ENCODE measurements at places on chromosomes 2 and 18.

- no peak for DNase-seq
Measured at GRCh38 chr2:222037211-222037610, 261.6 kb downstream of the PAX3 start.

DNA sequence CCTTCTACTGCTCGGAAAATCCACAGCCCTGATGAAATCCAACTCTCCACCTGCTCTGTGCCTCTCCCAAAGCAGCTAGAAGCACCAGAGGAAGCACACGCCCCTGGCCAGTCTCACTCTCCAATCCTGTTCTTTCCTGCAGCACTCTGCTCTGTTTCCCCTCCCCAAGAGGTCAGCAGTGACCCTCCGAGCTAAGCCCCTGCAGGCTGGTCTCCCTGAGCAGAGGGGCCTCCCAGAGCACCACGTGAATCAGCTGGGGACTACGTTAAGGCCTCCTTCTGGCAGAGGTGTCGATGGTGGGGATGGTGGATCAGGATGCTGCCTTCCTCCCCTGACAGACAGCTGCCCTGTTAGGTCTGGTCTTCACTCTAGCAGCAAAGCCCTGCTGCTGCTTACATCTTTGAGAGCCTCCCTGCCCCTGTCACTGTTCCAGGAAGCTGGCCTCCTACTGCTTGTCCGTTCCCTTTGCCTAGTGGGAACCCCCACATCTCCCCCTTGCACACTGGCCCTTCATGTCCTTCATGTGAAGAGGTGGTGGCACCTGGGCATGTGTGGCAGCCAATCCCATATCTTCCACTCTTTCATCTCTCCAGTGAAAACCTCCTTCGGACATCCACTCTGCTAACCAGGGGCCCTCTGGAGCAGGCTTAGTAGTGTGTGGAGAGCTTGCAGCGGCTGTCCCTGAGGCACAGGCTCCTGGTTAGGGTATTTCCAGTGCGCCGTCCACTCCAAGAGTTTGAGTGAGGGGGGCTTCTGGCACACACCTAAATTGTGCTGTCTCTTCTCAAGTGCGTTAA, 307.5 kb upstream of the HS6ST1 start:
- DNase-seq = no peak

DNA sequence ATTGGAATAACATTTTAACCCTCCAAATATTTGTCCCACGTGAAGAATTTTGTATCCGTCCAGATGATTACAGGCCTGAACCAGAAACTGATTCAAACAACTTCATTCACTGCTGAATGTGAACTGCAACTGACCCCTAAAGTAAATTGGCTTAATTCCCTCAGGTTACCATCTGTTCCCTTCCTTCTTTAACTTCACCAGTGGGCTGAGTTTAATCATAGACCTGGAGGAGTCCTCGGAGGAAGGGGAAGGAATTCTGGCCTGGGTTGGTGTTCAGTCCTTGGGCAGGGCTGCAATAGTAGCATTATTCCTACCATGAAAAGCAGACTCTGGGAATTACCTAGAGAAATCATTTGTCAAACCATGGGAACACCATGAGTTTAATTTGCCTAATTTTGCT, 207.4 kb downstream of the TMEM247 start:
- peak; percentile 51 for DNase-seq

GRCh38 chr2:157793053-157793612, 83.0 kb downstream of the ACVR1 start:
- DNase-seq = no peak

- peak; percentile 39 for DNase-seq
Measured at GRCh38 chr2:72745679-72746368, 80.0 kb downstream of the EXOC6B start.

GRCh38 chr2:186977433-186978045, 128.6 kb upstream of the ZSWIM2 start:
- no peak for DNase-seq

GRCh38 chr18:59460072-59460420, 101.0 kb upstream of the LMAN1 start:
- DNase-seq = no peak

DNA sequence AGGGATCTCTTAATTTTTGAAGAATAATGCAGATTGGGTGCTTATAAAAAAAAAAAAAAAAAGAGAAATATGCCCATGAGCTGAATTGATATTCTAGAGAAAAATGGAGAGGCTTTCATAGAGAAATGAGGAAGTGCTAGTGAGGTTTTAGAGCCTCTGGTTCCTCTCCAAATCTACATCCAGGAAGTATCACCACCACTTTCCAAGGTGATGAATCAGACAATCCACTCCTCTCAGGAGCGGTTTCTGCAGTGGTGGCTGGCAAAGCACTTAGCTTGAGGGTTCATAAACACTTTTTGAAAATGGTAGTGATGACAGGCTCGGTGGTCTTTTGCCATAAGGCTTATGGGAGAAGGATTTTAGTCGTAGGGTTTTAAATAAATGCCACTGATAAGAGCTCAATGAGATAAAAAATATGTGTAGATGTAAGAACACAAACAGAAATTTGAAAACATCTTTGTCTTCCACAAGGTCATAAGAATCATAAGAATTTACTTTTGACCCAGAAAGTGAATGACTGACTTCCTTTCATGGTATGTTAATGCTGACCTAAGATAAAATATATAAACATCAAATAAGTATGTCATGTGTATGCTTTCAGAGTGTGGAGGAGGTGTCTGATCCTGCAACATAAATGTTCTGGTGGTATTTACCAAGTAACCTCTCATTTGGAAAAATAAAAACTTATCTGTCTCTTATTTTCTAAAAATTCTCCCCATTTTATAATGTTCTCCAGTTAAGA, 42.1 kb upstream of the DSG1 start:
- no peak for DNase-seq

- no peak for DNase-seq
Measured at GRCh38 chr2:127043367-127044164, 63.4 kb downstream of the BIN1 start.

DNA sequence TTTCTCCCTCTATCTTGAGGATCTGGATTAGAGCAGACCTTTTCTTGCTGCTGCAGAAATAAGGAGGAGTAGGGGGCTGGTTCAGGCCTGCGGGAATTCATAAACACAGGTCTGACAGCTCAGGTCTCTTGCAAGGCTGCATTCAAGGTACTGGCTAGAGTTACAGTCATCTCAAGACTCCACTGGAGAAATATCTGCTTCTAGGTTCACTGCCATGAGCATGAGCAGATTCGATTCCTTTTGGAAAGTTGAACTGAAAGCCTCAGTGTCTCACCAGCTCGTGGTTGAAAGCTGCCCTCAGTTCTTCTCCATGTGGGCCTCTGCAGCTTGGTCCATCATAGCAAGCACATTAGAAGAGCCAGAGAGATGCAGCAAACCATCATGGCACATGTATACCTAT, 124.4 kb upstream of the SETBP1 start:
- no peak for DNase-seq

DNA sequence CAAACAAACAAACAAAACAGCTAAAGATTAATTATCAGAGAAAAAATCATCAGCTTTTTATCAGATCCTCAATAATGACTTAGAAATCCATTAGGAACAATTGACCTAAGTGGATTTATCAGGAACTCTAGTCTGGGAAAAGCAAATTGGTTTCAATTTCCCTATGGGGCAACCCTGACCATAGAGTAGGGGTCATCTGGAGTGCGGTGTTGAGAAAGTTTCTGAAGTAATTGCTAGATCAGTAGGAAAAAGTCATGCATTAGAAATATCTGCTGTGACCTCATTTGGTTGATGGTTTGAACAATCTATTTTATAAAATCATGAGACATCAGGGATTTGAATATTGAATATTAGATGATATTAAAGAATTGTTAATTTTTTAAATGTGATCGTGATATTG, 507.9 kb downstream of the TXNL1 start:
- no peak for DNase-seq

DNA sequence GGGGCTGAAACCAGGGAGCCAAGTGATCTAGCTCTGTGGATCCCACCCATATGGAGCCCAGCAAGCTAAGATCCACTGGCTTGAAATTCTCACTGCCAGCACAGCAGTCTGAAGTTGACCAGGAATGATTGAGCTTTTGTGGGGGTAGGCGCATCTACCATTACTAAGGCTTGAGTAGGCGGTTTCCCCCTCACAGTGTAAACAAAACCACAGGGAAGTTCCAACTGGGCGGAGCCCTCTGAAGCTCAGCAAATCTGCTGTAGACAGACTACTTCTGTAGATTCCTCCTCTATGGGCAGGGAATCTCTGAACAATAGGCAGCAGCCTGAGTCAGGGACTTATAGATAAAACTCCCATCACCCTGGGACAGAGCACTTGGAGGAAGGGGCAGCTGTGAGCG, 96.7 kb downstream of the CCDC148 start:
- no peak for DNase-seq

- no peak for DNase-seq
Measured at GRCh38 chr2:219484343-219485200, 14.1 kb upstream of the GMPPA start.

DNA sequence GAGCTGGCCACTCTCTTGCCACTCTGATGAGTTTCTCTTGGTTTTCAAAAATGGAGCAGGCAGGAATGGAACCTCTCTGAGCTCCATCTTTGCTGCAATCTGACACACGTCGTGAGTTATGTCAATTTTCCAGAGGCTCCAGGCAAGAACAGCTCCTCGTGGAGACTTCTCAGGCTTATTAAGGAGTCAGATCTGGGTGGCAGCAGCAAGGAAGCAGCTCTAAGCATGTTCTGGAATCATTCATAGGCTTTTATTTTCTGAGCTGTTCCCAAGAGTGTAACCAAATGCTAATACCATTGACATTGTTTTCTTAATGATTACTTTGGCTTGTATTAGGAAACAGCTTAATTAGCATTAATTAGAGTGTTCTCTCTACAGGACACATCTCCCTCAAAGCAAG, 26.1 kb upstream of the PDIA6 start:
- DNase-seq = no peak

GRCh38 chr18:76495006-76495370, at the start of gene ZNF516:
Gene ZNF516 (minus strand): TSS chr18:76495242. CDS start chr18:76443054, 52,188 bp downstream.
- DNase-seq = no peak

DNA sequence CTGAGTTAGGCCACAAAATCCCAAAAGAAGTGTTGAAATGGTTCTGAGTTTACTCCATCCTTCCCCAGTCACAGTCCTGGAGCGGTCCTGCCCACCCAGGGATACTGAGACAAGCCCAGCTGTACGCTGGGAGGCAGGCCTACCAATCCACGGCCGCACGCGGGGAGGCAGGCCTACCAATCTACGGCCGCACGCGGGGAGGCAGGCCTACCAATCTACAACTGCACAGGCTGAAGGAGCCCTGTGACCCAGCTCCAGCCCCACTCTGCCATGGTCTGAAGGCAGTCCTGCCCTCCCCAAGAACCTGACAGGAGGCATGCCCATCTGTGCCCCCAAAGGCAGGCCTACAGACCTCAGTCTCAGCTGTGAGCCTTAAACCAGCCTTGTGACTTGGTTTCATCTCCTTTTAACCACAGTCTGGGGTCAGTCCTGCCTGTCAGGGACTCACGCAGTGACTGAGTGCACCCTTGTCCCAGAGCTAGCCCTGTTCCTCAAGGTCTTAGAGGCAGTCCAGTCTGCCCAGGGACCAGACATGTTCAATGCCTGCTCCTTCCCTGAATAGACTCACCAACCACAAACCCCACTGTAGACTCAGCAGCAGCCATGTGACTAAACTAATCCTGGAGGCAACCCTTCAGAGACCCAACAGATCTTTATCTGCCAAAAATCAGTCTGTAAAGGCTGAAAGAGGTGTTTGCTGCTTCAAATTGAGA, 36.8 kb downstream of the GPC1 start:
- DNase-seq = no peak

DNA sequence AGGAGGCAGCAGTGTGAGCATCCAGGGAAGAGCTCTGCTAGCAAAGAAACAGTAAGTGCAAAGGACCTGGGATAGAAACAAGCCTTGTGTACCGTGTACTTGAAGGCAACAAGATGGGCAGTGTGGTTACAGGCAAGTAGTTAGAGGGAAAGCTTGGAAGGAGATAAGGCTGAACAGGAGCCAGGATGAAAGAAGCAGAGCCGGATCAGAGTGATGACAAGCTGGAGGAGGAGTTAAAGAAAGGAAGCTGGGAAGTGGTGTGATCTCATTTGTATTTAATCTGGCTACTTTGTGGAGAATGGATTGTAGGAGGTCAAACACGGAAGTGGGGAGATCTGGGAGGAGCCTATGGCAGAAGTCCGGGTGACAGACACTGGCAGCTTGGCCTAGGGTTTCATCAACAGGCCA, 44.7 kb upstream of the VPS54 start:
- no peak for DNase-seq

DNA sequence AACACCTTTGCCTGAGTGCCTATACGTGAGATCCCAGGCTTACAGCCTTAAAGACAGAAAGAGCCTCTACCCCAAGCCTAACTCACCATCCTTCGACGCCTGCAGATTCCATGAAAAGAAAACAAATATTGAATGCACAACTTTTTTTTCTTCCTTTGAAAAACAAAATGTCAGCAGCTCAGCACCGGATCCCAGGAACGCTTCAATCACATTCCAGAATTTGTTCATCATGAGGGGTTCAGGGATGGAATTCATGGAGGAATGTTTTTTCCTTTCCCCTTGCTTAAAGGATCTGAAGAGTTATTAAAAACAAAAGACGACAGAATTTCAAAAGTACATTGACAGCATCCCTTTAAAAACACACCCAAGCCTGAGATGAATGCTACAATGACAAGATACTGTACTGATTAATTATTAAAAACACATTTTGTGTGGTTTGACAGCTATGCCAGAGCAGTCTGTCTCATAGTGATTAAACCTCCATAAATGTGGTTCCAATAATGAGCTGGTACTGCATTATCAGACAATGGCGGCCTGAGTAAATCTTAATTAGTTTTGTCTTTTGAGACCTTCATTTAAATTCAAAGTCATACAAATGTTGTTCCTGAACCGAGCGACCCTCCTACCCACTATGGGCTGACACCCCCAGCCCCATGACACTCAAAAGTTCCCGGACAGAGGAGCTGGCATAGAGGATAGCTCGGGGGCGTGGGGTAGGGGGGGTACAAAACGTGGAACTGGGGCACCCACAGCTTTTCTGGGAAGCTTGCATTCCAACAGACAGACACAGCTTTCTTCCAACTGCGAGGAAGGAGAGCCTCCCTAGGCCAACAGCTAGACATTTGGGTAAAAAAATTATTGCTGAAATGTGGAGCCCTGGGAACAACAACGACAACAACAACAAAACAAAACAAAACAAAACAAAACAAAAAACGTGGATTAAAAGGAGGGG, 227.5 kb downstream of the TTC32 start:
- no peak for DNase-seq

- no peak for DNase-seq
Measured at GRCh38 chr2:222526480-222527277, 102.3 kb downstream of the SGPP2 start.

DNA sequence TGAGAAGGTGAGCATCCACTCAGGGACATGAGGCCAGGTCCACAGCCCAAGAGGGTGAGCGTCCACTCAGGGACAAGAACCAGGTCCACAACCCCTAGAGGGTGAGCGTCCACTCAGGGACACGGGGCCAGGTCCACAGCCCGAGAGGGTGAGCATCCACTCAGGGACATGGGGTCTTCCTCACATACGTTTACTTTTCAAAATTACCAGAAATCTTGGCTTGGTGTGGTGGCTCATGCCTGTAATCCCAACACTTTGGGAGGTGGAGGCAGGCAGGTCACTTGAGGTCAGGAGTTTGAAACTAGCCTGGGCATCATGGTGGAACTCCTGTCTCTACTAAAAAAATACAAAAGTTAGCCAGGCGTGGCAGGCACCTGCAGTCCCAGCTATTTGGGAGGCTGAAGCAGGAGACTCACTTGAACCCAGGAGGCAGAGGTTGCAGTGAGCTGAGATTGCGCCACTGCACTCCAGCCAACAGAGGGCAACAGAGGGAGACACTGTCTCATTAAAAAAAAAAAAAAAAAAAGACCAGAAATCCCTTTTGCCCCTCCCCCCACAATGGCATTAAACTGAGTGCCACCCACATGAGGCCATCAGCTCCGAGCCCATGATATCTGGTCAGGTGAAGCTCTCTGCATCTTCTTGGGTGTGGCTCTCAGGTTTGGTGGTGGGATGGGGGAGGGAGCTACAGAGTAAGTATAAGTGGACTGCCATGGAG, 9.0 kb upstream of the MBP start:
- no peak for DNase-seq

Data from NCI-H2171 (cell line).